Activated T-helper 17 cell treated with anti-CD3 and anti-CD28 coated beads, Interleukin-2, amount 50 U/mL, for 72 hours (primary cell): ENCODE measurements at places on chromosomes 4 and X.
A peak's percentile ranks its signal among the peaks of the same experiment; 100 is the strongest.

DNA sequence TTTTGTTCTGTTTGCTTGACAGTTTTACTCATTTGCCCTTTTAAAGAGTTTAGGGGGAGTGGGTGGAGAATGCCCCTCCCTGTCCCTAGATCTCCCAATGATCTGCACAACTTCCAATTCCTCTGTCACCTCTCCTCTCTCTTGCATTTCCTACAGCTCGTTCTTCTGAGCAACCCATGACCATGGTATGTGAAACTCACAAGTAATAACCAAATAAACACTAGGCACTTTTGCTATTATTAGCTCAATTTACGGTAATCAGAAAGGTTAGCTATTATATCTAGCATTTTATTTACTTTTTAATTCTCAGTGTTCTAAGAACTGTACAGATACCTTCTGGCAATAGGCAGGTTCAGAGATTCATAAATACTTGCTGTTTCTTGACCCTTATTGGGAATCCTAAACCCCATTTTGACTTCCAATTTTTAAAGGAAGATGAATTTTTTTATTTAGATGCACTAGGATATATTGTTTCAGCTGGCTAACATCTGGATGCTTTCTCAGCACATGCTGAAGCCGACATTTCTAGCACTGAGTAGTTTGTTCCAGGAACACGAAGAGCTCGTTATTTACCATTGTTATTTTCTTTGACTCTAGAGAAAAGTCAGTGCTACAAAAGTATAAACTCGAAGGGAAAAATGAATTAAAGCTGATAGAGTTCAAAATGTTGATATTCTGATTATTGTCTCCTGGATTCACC lies 194.7 kb upstream of the TLL1 start:
- ATAC-seq: no peak

DNA sequence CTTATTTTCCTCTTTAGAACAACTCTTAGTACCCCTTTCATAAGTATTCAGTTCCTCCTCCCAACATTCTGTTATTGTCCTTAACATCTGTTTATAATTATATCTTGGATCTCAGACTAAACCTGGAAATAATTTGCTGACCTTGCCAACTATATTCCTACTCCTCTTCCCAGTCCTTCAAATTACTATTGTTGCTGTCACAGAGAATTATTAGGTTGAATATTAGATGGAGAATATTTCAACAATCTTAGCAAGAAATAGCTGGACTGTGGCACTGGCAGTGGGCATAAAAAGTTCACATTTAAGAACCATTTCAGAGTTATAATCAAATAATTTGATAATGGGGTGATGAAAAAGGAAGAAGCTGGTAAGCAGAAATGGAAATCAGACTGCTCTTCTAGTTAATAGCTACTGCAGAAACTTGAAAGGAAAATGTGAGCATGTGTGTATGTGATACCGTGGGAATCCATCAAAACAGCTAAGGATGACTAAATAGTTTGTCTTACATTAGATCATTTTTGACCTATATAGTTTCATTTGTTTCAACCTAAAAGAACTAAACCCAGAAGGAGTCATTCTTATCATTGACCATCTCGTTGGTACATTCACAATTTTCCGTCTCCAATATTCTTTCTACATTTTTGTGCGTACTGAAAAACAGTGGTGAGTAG lies 43.3 kb upstream of the PRDM8 start:
- peak; percentile 94 for ATAC-seq

GRCh38 chr4:65391814-65392213 lies 278.5 kb downstream of the EPHA5 start:
- ATAC-seq: no peak

DNA sequence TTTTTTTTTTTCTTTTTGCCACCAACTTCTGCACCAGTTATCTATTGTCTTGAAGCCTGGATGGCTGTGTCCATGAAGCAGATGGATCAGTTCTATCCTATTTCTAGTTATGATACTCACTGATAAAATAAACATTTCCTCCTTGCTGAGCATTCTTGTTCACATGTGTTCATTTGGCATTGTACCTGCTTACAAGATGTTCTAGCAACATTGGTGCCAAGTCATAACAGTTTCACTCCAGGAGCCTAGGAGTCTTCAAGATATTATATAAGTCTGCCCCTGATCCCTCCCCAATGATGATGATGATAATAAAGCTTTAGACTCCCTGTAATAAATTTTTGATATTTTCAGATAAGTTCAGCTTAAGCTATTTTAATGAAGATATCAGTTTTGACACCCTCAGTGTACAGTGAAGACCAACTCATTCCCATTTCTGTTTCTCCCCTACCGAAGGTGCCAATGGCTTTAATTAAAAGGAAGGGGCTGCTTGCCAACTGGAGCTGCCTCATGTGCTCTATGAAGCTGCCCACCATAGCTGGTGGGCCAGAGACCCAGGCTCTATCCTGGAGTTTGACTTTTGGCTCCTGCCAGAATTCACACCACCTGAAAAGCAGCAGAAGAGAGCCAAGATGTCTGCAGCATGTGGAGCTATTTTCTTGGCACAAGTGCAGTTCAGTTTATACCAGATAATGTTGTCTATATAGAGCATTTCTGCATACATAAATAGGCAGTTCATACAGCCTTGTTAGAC lies 265.4 kb upstream of the TET2 start:
- no peak for ATAC-seq

- ATAC-seq: no peak
Measured at GRCh38 chrX:2989565-2989964, 16.8 kb upstream of the ARSH start.

DNA sequence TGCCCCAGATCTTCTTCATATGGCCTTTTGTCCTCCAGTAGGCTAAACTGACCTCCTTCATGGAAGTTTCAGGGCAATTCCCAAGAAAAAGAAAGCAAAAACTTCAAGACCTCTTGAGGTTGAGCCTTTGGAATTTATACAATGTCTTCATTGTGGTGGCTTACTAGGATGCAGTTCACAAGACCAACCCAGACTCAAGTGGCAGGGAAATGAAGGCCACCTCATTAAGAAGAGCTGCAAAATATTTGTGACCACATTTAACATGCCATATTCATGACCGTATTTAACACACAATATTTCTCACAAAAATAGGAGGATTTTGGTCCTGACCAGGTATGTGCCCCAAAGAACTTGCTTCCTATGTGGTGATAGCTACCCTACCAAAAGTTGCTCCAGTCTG lies 605.5 kb upstream of the PITX2 start:
- no peak for ATAC-seq
